Esophagus squamous epithelium (tissue), 5 donors: ENCODE measurements at places on chromosomes 11 and 22.

- DNase-seq, result no peak
Measured at GRCh38 chr11:116774661-116775060, 1.9 kb upstream of the BUD13 start.

DNA sequence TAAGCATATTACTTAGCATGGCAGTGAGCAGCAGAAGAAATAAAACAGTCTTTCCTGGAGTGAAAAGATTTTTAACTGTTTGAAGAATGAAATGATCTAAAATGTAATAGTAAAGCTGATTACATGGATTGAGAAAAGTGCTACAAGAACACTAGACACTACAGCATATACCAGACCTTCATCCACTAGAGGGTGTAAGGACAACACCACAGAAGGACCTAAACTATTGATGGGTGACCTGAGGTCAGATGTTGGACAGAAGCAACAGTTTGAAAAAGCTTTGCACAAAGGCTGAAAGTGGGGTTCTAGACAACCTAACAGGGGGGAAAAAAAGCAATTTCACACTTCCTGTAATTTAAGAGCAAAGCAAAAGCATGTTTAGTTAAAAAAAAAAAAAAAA lies 97.7 kb downstream of the RBFOX2 start:
- no peak for DNase-seq

GRCh38 chr22:37061611-37062375 lies 10.3 kb downstream of the KCTD17 start:
- no peak for DNase-seq

DNA sequence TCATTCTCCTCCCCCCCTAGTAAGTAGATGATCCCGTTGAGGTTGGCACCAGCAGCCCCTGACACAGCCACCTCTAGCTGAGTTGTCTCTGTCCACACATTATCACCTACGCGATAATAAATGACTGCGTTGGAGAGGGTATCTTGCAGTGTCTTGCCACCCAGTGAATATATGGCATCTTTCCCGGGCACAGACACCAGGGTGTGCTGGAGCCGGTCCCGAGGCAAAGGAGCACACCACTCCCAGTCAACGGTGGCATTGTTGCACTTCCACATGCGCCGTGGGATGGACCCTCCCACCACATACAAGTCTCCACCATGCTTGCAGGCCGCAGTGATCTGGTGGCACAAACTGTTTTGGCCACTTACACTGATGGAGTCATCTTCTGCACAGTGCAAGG lies 5.4 kb downstream of the KBTBD4 start:
- DNase-seq, result no peak

DNA sequence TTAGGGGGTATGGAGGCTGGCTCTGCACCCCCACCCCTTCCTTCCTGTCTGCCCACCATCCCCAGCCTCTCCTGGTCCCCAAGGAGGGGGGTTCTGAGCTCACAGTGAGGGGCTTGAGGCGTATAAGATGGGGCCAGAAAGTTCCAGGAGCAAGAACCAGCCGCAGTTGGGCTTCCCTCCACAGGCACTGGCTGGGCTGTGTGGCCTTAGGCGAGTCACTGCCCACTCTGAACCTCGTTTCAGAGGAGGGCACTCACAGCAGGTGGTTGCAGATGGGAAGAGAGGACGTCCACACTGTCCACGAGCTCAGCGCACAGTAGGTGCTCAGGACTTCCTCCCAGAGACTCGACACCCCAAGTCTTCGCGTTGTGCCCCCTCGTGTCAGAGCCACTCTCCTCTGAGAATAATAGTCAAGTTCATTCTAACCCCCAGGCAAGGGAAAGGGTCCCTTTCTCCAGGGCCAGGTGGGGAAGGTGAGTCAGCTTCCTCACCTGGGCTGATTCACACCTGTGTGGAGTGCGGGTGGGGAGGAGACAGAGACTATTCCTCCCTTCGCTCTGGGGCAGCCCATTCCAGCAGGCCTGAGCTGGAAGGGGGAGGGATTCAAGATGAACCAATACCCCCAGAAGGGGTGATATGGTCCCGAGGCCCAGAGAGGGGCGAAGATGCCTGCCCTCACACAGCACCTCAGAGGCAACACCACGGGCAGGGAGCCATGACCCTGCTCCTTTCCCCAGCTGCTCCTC lies 29.3 kb downstream of the RPL3 start:
- DNase-seq, result no peak

DNA sequence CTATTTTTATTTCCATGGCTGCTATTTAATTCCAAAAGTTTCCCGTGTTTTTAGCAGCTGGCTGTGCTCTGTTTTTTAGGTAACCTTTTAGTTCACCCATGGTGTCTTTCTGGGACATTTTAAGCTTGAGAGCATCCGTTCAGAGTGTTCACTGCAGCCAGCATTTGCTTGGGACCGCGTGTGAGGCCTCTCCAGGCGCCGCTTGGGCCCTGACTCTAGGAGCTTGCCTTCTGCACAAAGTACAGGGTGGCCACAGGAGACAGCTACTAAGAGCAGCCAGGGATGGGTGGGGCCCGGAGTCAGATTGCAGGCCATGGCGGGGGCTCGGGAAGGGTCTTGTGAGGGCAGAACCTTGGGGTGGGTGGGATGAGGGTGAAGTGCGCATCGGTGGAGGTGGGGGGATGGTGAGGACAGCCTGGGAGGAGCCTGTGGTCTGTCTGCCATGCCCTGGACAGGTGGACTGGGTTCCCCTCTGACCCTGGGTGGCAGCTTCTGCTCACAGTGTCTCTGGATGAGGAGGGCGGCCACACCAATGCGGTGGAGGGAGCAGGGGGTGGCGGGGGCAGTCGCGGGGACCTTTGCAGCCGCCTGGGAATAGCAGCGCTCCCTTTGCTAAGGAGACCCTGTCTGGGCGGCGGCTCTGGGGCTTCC lies 288.1 kb downstream of the TBC1D22A start:
- no peak for DNase-seq

GRCh38 chr11:115183830-115184229 lies 320.4 kb downstream of the CADM1 start:
- no peak for DNase-seq

DNA sequence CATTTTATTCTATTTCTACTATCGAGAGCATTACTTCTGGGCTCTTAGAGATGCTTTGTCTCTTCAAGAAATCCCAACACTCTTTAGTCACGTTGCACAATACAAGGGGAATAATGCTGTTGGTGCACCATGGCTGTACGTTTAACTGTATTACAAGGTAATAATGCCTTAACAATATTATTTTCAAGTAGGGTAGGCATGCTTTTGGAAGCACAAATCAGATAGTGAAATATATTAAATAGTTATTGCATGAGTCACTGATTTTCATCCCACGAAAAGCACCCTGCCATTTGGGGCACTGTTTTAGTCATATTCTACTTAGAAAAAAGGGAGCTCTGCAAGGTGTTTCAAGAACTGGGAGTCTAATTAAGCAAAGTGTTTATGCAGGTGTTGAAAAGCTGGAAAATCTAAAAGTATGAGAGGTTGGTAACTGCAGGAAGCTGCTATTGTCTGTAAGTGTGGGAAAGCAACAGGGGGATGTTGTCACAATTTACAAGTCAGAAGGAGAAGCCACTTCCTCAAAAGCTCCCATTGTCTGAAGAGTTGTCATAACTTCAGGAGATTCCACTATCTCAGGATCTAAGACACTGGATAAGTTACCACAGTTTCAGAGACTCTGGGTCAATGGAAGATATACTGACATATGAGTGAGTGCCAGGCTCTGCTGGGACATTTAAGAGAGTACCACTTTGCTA lies 218.2 kb downstream of the JRKL start:
- DNase-seq, result no peak

DNA sequence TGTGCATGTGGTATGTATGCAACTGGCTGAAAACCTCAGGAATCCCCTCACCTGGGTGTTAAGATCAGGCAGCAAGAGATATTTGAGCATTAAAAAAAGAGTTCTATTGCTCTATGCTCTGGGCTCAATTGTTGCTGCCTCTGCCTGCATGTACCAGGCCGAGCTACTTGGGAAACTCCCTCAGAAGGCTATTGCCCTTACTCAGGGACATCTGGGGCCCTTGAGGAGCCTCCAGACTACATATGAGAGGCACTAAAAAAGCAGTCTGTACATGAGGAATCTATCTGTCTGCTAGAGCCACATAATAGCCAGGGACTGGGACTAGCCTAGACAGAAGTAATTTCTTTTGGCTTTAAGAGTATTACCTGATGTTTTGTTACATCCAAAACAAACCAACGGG lies 120.1 kb downstream of the SWAP70 start:
- no peak for DNase-seq

- no peak for DNase-seq
Measured at GRCh38 chr11:119478711-119479285, 55.8 kb upstream of the THY1 start.

GRCh38 chr11:2432628-2433071 lies 11.7 kb downstream of the TRPM5 start:
- DNase-seq, result no peak

- no peak for DNase-seq
Measured at GRCh38 chr11:38530226-38530625, 1932.2 kb upstream of the RAG2 start.

- DNase-seq, result no peak
Measured at GRCh38 chr11:11207428-11207827, 145.6 kb downstream of the CSNK2A3 start.

DNA sequence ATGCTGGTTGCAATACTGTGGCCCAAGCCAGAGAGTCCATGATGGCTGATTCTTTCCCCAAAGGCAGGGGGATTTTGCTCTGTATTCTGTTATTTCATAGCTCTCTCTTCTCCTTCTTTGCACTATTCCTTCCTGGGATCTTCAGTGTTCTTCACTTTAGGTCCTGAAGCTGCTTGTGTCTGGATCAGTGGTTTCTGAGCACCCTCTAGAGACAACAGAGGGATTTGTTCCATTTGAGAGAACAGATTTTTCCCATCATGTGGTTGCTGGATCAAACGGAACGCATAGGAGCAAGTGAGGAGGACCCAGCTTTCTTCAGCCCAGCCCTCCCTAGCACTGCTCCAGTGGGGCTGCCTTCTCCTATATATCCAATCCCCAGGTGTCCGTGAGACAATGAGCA lies 68.7 kb upstream of the SYN3 start:
- DNase-seq, result no peak

DNA sequence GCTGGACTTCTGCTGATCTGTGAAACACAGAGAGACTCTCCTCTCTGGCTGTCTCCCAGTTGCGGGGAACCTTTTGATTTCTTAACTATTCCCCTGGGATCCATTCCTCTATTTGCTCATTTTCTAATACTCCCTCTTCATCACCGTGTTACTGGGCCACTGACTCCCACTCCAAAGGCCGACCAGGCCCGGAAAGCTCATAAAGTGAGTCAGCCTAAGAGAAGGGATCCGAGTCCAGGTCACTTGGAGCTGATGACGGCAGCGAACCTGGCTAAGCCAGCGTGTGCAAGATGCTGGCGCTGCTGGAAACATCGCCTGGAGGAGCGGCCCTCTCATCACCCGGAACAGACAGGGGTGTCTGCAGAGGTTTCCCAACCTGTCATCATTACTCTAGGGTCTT lies 112.8 kb downstream of the FBXO7 start:
- DNase-seq, result no peak

GRCh38 chr22:46046299-46046685 lies 69.3 kb upstream of the WNT7B start:
- no peak for DNase-seq

DNA sequence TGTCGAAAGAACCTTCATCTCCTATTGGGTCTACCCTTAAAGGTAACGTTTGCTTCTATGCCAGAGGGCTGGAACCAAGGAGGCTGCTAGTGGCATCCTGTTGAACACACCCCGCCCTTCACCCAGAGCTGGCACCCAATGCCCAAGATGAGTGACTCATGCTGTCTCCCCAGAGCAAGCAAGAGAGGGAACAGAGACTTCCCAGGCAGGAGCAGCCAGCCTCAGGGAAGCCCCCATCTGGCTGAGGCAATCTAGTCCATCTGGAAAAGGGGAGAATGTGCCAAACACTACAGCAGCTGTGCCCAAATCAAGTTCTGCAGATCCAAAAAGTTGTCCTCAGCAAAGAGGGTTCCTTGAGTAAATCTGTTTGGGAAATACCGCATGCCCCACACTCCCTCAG lies 91.9 kb upstream of the TP53I11 start:
- no peak for DNase-seq

DNA sequence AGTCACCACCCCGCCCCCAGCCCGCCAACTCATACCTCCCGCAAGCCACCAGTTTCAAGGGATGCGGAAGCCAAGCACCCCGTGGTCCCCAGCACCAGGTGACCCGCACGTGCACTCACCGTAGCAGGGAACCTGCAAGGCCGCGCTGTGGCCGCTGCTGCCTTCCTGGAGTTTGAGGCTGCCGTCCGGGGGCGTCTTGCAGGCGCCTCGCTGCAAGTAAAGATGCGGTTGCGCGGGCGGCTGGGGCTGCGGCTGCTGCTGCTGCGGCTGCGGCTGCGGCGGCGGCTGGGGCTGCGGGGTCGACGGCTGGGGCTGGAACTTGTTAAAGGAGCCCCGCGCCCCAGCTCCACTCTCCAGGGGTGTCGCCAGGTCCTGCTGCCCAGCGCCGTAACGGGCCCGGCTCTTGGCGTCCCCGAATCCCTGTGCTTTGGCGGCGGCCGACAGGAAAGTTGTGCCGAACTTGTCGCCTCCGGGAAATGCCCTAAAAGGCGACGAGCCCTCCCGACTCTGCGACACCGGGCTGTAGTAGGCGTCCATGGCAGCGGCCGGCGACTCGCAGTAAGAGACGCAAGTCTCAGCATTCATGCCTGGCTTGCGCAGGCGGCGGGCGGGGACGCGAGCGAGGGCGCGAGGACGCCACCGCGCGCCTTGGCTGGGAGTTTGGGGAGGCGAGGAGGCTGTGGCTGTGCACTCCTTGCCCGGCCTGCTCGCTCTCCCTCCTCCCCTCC lies at the start of gene ALX4:
ALX4 (minus strand) TSS at position 662 of the 728 bp plus-strand sequence; CDS start at position 585, 77 bp downstream.
- DNase-seq, result no peak

DNA sequence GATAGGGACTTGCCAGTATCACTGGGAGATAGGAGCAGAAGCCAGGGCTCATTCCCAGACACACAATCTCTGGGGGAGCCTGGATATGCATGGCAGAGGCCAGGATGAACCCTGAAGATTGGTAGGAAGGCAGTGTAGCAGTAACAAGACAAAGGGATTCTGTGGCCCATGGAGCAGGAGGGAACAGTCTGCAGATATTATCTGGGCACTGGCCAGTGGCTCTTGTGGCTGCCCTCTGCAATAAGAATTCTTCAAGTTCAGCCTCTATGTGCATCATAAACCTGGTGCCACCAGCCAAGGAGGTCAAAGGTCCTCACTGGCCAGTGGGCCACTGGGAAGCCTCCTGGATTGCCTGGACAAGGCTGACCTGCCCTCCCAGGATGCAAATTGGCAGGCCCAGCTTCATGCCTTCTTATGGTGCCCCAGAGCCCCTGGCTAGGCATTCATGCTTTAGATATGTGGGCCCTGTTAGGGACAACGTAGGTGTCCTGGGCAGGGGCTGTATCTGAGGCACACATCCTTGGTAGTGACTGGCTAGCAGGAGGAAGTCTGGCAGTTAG lies 29.2 kb downstream of the KCNQ1OT1 start:
- no peak for DNase-seq

- DNase-seq, result no peak
Measured at GRCh38 chr11:79308429-79308828, 132.4 kb downstream of the TENM4 start.
